ENCODE measurements at places on chromosomes 1 and 21. TPM values are rescaled to one million over a fixed set of nuclear protein-coding genes. Genes with fewer than 3 reads are reported as not detected.
A peak's percentile ranks its signal among the peaks of the same experiment; 100 is the strongest.

DNA sequence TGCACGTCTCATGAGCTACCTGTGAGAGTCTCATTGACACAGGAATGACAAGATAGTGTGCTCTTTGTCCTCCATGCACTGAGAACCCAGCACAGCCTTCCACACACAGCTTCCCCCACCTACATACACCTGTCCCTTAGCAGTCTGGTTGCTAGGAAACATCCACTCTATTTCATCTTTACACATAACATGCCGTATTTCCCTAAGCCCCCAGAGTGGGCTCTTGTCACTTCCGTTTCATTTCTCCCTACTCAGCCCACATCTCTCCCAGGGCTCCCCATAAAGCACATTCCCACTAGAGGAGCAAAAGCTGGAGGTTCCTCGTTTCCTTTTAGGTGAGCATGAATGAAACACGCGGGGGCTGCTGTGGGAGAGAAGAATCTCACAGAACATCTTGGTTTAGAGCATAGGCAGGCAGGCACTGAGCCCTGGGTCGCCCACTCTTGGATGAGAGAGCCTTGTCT lies 137.1 kb downstream of the ETS2 start:
- no peaks in the 10 kb centered on the region for H3K4me1 ChIP-seq
- H3K27ac ChIP-seq, result no peak overlapping the region
- DNase-seq, result no peak
- peaks cover 5% of the 10 kb centered on the region for H3K27me3 ChIP-seq
- no peaks in the 10 kb centered on the region for H3K36me3 ChIP-seq

DNA sequence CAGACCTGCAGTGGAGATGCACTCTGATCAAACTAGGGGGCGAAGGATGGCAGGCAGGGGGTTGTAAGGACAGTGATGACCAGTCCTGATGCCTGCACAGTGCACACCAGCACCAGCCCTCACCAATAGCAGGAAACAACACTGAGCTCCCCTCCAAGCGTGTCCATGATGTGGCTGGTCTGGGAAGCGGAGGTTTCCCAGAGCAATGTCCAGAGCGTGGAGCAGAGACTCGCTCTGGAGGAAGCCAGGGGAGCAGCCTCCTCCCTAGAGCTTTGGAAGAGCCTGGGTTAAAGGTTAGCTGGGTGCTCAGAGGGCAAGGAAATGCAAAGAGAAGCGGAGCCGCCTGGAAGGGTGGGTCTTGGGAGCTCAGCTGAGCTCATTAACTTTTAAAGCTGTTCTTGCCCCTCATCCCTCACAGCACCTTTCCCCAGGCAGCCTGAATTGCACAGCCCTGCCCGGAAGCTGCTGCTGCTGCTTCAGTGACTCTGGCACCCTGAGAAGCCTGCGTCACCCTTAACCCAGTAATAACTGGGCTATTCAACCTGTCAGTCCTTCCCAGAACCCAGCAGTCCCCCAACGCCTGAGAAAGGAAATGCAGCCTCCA lies 162.2 kb upstream of the RAB4A start:
- H3K4me1 ChIP-seq, result no peaks in the 10 kb centered on the region
- peaks cover 11% of the 10 kb centered on the region for H3K27me3 ChIP-seq
- H3K4me3 ChIP-seq, result no peak overlapping the region
- no peaks in the 10 kb centered on the region for H3K36me3 ChIP-seq
- no peak for DNase-seq

The DEPDC1 gene
- 0.76 TPM for total RNA-seq

DNA sequence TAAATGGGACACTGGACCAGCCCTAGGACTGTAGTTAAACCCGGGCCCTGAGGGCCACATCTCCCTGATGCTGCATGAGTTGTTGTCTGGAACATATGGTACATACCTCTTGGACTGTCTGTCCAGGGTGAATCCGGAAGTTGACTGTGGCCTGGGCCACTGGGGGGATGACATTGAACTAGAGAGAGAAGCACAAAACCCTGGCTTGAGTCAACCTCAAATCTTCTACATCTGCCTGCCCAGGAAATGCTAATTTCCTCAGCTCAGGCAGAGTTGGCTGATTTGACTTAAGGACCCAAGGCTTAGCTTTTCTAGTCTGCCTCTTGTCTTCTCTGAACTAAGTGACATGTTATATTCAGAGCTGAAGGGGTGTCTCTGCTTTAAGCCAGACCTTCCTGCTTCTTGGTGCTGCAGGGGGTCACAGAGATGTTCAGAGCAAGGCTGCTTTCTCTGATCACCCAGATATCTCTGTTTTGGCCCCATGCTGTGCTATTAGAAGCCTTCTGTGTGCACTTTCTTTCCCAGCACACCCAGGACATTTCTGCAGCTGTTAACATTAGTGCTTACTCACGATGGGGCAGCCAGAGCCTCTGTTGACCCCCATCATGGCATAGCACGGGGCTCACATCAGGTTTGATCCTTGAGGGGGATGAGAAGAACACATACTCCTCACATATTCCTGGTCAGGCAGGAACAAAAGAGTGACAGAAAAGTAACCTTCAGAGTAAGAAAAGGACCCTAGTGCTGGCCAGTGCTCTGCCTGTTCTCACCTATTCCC lies 9.6 kb downstream of the PM20D1 start:
- no peak overlapping the region for H3K27ac ChIP-seq
- peaks cover 6% of the 10 kb centered on the region for H3K36me3 ChIP-seq
- no peaks in the 10 kb centered on the region for H3K4me1 ChIP-seq
- no peak overlapping the region for H3K4me3 ChIP-seq
- DNase-seq, result no peak
- H3K27me3 ChIP-seq, result no peaks in the 10 kb centered on the region

The SYT2 gene
- not detected for total RNA-seq

GRCh38 chr1:30758785-30759380 lies 1.3 kb upstream of the LAPTM5 start:
- no peaks in the 10 kb centered on the region for H3K27me3 ChIP-seq
- peak overlapping the region; percentile 99 for H3K4me3 ChIP-seq
- H3K27ac ChIP-seq, result peak overlapping the region; percentile 96
- peaks cover 90% of the 10 kb centered on the region for H3K4me1 ChIP-seq
- DNase-seq, result no peak

GRCh38 chr1:194825382-194825781 lies 1639.0 kb upstream of the B3GALT2 start:
- H3K27me3 ChIP-seq, result no peaks in the 10 kb centered on the region
- peaks cover 26% of the 10 kb centered on the region for H3K4me1 ChIP-seq
- no peak overlapping the region for H3K27ac ChIP-seq
- DNase-seq, result no peak
- no peak overlapping the region for H3K4me3 ChIP-seq
- H3K36me3 ChIP-seq, result no peaks in the 10 kb centered on the region

DNA sequence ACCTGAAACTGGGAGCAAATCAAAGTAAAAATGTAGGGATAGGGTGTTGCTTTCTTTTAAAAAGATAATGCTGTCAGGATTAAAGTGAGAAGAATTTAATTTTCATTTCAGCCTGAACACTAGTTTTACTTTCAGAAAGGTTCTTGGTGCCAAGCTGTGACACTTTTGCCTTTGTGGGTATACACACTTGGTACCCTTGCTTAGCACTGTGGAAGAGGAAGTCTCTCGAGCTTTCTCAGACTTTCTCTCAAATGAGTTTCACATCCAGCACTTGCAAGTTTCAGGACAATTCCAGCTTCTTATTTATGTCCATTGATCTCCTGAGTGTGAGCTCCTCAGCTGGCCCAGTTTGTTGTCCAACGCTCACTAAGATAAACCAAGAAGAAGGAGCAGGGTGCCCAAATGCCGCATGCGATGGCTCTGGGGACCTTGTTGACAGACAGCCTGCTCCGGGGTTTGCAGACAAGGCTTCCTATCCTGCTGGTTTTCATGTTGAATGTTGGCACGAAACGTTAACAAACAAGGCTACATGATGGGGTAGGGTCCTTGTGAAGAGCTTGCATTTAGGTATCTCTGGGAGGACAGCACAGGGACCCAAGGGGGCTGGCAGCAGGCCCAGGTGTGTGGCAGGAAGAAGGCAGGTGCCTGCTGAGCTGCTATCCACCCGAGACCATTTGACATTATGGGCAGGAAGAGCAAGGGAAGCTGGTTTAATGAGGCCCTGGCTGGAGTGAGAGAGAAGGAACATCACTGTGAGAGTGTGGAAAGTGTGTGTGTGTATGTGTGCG lies 79.7 kb downstream of the POFUT2 start:
- no peaks in the 10 kb centered on the region for H3K27me3 ChIP-seq
- no peak overlapping the region for H3K4me3 ChIP-seq
- peak overlapping the region; percentile 25 for H3K27ac ChIP-seq
- peaks cover 64% of the 10 kb centered on the region for H3K36me3 ChIP-seq

The PTGFR gene
- not detected for total RNA-seq
